Tibial artery (tissue), 4 donors: ENCODE measurements at places on chromosomes 1 and 21.

GRCh38 chr1:85048296-85049064 lies at the start of gene MCOLN3:
Gene MCOLN3 (minus strand): TSS chr1:85048500. CDS start chr1:85045360, 3,140 bp downstream.
- peaks cover 4% of the 10 kb centered on the region for H3K27me3 ChIP-seq
- peak within 1 kb of the TSS; percentile 37 for H3K4me3 ChIP-seq

- no peaks in the 10 kb centered on the region for H3K4me1 ChIP-seq
- no peak overlapping the region for H3K4me3 ChIP-seq
- H3K27me3 ChIP-seq, result no peaks in the 10 kb centered on the region
- H3K27ac ChIP-seq, result no peak overlapping the region
- no peak for DNase-seq
- no peaks in the 10 kb centered on the region for H3K36me3 ChIP-seq
Observed at GRCh38 chr1:176919386-176920378, 244.8 kb downstream of the ASTN1 start.

DNA sequence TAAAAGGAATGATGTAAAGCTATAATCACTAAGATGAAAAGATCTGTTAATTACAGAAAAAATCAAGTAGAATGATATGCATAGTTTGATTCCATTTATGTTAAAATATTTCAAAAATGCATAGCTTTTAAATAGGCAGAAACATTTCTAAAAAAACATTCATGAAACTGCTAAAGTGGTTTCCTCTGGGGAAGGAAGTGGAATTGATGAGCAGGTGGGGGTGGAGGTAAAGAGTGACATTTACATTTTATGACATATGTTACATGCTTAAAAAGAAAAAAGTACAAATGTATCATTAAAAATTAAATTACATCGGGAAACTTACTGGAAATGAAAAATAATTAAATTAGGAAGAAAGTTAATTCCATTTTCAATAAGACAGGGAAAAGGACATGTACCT lies 42.8 kb upstream of the JAK1 start:
- no peaks in the 10 kb centered on the region for H3K27me3 ChIP-seq
- no peak overlapping the region for H3K4me3 ChIP-seq
- no peak for DNase-seq
- H3K36me3 ChIP-seq, result no peaks in the 10 kb centered on the region

DNA sequence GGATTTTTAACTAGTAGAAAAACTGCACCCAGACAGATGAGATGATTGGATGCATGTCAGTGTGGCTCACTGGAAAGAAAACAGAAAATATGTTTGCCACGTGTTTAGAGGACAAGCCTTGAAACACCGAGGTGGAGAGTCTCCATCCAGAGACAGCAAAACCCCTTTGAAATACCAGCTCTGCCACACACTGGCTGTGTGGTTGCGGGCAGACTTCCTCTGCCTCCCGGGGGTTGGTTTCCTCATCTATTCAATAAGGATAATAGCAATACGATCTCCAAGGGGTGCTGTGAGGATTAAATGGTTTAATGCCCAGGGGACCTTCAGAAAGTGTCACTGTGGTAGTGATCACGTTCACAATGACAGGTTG lies 67.2 kb upstream of the PARP1 start:
- no peaks in the 10 kb centered on the region for H3K36me3 ChIP-seq
- H3K4me3 ChIP-seq, result no peak overlapping the region
- H3K27me3 ChIP-seq, result peaks cover 8% of the 10 kb centered on the region
- no peaks in the 10 kb centered on the region for H3K4me1 ChIP-seq
- no peak for DNase-seq
- no peak overlapping the region for H3K27ac ChIP-seq

- H3K27me3 ChIP-seq, result peaks cover 11% of the 10 kb centered on the region
- no peaks in the 10 kb centered on the region for H3K4me1 ChIP-seq
- no peak for DNase-seq
- peak overlapping the region; percentile 44 for H3K27ac ChIP-seq
- no peaks in the 10 kb centered on the region for H3K36me3 ChIP-seq
Observed at GRCh38 chr1:233328142-233328921, 808 bp downstream of the MAP3K21 start.

- no peak overlapping the region for H3K4me3 ChIP-seq
- peaks cover 8% of the 10 kb centered on the region for H3K36me3 ChIP-seq
- H3K27me3 ChIP-seq, result no peaks in the 10 kb centered on the region
- H3K4me1 ChIP-seq, result no peaks in the 10 kb centered on the region
- DNase-seq, result no peak
Observed at GRCh38 chr1:63407002-63407401, 39.6 kb downstream of the ALG6 start.

- H3K27ac ChIP-seq, result no peak overlapping the region
- peaks cover 14% of the 10 kb centered on the region for H3K4me1 ChIP-seq
- no peak for DNase-seq
- no peak overlapping the region for H3K4me3 ChIP-seq
- H3K36me3 ChIP-seq, result no peaks in the 10 kb centered on the region
- H3K27me3 ChIP-seq, result no peaks in the 10 kb centered on the region
Observed at GRCh38 chr1:151828921-151829320, 2.7 kb downstream of the RORC start.

DNA sequence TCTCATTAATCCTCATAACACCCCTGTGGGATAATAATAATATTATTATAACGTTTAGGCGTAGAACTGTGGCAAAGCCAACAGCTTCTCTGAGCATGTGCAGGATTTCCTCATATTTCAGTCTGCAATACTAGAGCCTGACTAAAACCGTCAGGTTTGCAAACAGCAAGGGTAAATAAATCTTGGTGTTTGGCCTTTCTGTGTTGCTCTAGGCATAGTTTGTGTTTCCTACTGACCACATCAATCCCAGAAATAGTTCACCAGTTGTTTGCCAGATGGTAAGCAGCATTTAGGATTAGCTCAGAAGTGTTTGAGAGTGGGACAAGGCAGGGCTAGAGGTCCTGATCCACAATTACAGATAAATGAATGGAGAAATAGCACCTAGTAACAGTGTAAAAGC lies 2.8 kb upstream of the KCNA3 start:
- H3K36me3 ChIP-seq, result no peaks in the 10 kb centered on the region
- DNase-seq, result no peak
- no peak overlapping the region for H3K27ac ChIP-seq
- peaks cover 4% of the 10 kb centered on the region for H3K27me3 ChIP-seq

DNA sequence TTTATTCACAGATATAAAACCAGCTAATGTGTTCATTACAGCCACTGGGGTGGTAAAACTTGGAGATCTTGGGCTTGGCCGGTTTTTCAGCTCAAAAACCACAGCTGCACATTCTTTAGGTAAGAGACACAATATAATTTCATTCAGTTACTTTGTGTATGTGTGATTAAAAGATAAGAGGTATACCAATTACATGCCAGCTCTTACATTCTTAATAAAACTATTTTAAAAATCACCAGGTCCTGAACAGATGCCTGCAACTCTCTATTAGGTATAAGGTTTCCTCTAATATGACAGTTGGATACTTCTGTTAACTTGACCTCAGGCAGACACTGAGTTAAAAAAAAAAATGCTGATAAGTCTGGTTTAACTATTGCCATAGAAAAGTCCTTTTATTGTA lies 122.1 kb downstream of the NEK7 start:
- no peaks in the 10 kb centered on the region for H3K36me3 ChIP-seq
- DNase-seq, result no peak
- H3K4me3 ChIP-seq, result no peak overlapping the region
- H3K27ac ChIP-seq, result no peak overlapping the region

DNA sequence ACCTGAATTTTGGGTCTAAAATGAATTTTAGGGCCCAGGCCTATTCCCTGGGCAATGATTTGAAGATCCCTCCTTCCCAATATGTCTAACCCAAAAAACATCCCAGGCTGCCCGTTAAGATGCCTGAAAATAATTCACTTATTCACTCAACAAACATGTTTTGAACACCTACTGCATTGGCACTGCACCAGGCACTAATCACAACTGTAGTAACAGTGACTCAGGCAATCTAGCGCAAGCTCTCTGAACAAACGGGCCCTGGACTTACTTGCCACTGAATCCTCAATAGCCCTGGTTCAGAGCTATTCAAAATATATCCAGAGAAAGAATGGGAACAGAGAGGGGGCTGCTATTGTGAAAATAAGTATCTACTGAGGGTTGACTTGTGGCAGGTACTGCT lies 4.2 kb downstream of the CD244 start:
- no peak overlapping the region for H3K27ac ChIP-seq
- DNase-seq, result no peak
- H3K36me3 ChIP-seq, result no peaks in the 10 kb centered on the region
- H3K4me3 ChIP-seq, result no peak overlapping the region
- H3K27me3 ChIP-seq, result no peaks in the 10 kb centered on the region
- H3K4me1 ChIP-seq, result no peaks in the 10 kb centered on the region

GRCh38 chr1:227558732-227559262 lies 4.6 kb upstream of the ZNF678 start:
- H3K4me1 ChIP-seq, result peaks cover 8% of the 10 kb centered on the region
- DNase-seq, result no peak
- H3K27me3 ChIP-seq, result no peaks in the 10 kb centered on the region
- H3K4me3 ChIP-seq, result no peak overlapping the region
- no peaks in the 10 kb centered on the region for H3K36me3 ChIP-seq
- H3K27ac ChIP-seq, result no peak overlapping the region

DNA sequence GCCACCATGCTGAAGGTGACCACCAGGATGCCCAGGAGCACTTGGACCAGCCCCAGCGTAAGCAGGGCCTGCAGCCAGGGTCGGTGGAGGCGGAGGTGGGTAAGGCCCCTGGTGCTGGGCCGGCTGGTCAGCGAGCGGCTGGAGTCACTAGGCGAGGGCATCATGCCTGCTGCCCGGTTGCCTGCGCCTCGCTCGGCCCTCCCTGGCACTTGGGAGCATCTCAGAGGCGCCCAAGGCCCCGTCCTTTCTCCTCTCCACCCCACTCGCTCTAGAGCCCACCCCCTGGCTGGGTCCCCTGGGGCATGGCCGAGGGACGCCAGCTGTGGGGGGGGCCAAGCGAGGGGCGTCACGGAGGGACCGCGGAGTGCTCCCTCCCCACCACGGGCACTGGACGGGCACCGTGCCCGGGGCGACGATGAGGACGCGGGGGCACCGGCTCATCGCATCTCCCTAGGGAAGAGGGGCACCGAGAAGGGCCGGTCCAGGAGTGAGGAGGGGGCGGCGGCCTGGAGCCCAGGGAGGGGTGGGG lies 505 bp downstream of the ENTREP3 start:
- peaks cover 5% of the 10 kb centered on the region for H3K36me3 ChIP-seq
- no peak for DNase-seq
- peak overlapping the region; percentile 74 for H3K4me3 ChIP-seq
- H3K27me3 ChIP-seq, result no peaks in the 10 kb centered on the region
- H3K27ac ChIP-seq, result peak overlapping the region; percentile 97
- H3K4me1 ChIP-seq, result peaks cover 39% of the 10 kb centered on the region

GRCh38 chr21:44901391-44902074 lies 19.2 kb downstream of the ITGB2 start:
- H3K27ac ChIP-seq, result no peak overlapping the region
- no peak for DNase-seq
- H3K27me3 ChIP-seq, result no peaks in the 10 kb centered on the region
- no peak overlapping the region for H3K4me3 ChIP-seq

- H3K36me3 ChIP-seq, result no peaks in the 10 kb centered on the region
- no peak overlapping the region for H3K4me3 ChIP-seq
- no peaks in the 10 kb centered on the region for H3K4me1 ChIP-seq
- no peaks in the 10 kb centered on the region for H3K27me3 ChIP-seq
- no peak for DNase-seq
Observed at GRCh38 chr1:245650441-245650960, 495.7 kb downstream of the KIF26B start.

GRCh38 chr1:109642626-109643025 lies 13.3 kb upstream of the GSTM4 start:
- no peaks in the 10 kb centered on the region for H3K36me3 ChIP-seq
- no peak overlapping the region for H3K27ac ChIP-seq
- H3K27me3 ChIP-seq, result no peaks in the 10 kb centered on the region

- no peaks in the 10 kb centered on the region for H3K27me3 ChIP-seq
- H3K27ac ChIP-seq, result no peak overlapping the region
- H3K36me3 ChIP-seq, result peaks cover 85% of the 10 kb centered on the region
- H3K4me3 ChIP-seq, result no peak overlapping the region
- no peak for DNase-seq
- H3K4me1 ChIP-seq, result no peaks in the 10 kb centered on the region
Observed at GRCh38 chr1:88961081-88961480, 31.3 kb downstream of the KYAT3 start.

DNA sequence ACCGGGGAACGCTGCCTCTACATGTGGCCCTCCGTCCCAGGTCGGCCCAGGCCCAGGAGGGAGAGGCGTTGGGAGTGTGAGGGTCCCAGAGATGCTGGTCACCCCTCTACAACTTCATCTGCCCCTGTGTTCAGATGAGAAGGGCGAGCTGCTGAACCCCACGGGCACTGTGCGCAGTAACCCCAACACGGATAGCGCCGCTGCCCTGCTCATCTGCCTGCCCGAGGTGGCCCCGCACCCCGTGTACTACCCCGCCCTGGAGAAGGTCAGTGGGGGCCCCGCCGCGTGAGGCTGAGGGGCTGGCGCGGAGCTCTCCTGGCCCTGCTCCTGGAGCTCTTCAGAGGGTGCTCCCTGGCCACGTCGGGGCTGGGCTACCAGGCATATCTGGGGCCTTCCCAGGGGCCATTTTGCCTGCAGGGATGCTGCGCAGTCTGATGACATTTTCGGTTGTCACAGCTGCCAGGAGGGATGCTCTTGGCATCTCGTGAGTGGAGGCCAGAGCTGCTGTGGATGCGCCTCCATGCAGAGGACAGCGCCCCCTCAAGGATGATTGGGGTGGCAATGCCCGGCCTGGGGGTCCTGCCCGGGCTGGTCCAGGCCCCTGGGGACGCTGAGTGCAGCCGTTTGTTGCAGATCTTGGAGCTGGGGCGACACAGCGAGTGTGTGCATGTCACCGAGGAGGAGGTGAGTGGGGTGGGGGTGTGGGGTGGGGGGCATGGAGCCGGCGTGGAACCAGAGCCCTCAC lies 68.6 kb downstream of the PIK3CD start:
- DNase-seq, result no peak
- no peak overlapping the region for H3K4me3 ChIP-seq
- H3K4me1 ChIP-seq, result no peaks in the 10 kb centered on the region
- no peaks in the 10 kb centered on the region for H3K27me3 ChIP-seq

DNA sequence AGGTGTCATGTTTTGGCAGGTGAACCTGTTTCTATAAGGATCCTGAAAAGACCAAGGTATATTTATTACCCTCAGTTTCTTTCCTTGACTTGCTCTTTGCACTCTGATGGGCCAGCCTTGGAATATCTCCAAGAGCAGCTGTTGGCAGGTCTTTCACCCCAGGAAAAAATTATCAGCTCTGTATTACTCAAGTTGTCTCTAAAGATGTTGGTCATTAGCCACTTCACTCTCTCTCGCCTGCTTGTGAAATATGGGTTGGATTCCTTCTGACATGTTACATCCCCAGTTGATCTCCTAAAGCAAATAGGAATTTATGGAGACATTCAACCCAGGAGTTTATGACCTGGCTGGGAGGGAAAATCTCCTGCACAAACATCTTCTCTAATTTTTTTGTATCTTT lies 85.9 kb downstream of the KCNJ15 start:
- H3K27me3 ChIP-seq, result no peaks in the 10 kb centered on the region
- H3K36me3 ChIP-seq, result no peaks in the 10 kb centered on the region
- H3K27ac ChIP-seq, result peak overlapping the region; percentile 82
- DNase-seq, result peak; percentile 51
- H3K4me3 ChIP-seq, result no peak overlapping the region
- H3K4me1 ChIP-seq, result peaks cover 36% of the 10 kb centered on the region
